ENCODE measurements at places on chromosomes 6 and 20.

- DNase-seq, result no peak
These were observed 77.8 kb downstream of the NCR2 start for GRCh38 chr6:41413250-41413649.

- DNase-seq, result no peak
These were observed 26.5 kb downstream of the TOMM6 start for GRCh38 chr6:41813956-41814355.

GRCh38 chr6:90650041-90650940 lies 63.4 kb upstream of the MAP3K7 start:
- no peak for DNase-seq

DNA sequence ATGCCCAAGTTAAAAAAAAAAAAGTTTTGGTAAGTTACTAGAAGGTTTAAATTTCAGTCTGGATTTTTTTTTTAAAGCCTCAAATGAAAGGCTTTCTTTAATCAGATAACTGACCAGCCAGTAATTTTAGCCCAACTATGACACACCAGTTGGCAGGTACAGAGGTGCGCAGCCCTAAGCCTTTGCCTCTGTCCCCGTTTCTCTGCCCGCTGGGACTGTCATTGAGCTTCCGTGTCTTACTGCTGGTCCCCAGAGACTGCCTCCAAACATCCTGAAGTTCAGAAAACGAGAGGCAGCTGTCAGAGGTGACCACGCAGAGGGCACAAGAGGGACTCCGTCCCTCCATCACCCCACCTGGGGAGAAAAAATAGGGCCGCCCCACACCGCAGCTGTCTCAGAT lies 118.2 kb downstream of the RPS12 start:
- no peak for DNase-seq

- no peak for DNase-seq
These were observed 91.9 kb upstream of the LAMP5 start for GRCh38 chr20:9422321-9423057.

DNA sequence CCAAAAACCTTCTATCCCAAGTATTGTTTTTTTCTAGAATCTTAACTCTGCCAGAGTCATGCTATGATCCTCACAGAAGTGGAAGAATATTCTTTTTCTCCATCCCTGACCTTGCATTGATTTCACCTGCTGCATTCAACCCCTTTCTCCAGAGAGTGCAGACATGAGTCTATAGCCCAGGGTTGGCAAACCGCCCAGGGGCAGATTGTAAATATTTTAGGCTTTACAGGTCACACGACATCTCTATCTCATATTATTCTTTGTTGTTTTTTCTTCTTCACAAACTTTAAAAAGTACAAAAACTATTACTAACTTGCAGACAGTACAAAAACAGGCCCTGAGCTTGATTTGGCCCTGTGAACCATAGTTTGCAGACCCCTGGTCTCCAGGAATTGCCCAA lies 112.1 kb upstream of the ASF1A start:
- DNase-seq, result no peak

DNA sequence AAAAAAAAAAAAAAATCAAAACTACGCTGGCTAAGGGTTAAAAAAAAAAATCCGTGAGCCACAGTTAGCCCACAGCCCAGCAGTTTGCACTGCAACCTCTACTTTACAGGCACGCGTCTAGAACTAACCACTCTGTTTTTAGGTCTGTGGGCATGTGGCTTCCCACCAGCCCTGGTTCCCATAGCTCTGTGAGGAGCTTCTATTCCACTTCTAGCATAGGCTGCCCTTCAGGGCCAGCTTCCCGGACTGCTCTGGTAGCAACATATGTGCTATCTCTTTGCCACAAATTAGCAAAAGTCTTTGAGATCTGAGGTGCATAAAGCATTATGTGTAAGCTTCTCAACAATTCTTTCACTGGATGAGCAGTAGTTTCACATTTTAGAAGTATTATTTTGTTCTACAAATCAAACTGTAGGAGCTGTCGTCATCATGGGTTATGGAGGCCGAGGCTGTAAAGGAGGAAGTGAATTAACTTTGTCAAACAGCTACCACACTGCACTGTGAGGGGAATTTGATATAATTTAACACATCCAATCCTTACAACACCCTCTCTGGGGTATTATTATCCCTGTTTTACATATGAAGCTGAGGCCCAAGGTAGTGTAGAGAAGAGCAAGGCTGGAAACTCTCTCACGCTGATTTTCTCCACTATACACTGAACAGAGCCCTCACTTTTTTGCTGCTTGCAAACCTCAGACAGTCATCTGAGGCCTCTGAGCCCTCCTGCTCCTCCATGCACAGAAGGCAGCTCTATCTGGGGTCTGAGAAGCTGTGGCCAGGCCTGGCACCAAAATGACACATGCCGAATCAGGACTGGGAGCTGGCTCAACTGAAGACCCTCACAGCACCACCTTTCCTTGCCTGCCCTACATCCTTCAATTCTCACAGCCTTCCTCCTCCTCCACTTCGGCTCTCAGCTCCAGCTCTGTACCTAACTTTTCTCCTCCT lies 35.4 kb downstream of the MAN1A1 start:
- DNase-seq, result no peak

DNA sequence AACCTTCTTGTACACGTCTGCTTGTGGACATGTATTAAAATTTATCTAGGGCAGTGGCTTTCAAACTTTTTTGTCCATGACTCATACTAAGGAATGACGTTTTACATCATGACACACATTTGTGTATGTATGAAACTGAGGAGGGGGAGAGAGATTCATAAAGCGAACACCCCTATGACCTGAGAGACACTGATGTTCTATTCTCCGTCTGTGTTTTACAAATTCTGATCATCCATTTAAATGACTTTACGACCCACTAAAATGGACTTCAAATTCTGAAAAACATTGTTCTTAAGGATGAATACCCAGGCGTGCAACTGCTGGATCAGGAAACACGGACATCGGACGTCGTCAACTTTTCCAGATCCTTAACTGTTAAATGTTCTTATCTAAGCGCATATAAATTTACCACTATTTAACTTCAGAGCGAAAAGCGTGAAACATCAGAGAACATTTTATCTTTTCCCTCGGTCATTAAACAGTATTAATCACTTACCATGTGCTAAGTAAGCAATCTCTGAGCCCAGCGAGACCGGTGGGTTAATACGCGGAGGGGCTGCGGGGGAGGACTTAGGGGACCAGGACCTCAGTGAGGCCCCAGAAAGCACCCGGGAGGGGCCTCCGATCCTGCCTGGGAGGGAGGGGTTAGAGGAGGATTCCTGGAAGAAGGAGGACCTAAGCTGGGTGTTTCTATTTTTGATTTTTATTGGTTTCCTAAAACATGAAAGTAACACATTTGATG lies 1.2 kb downstream of the PLAGL1 start:
- no peak for DNase-seq

Measured in stimulated activated CD4-positive, alpha-beta T cell treated with anti-CD3 and anti-CD28 coated beads, Interleukin-12 subunit alpha, Interleukin-12 subunit beta, amount 100 ng/mL, for 48 hours (primary cell).